ENCODE measurements at places on chromosomes 11 and 22. TPM values are rescaled to one million over a fixed set of nuclear protein-coding genes. Genes with fewer than 3 reads are reported as not detected.

SCGB1D2 gene
- not detected for total RNA-seq

DNA sequence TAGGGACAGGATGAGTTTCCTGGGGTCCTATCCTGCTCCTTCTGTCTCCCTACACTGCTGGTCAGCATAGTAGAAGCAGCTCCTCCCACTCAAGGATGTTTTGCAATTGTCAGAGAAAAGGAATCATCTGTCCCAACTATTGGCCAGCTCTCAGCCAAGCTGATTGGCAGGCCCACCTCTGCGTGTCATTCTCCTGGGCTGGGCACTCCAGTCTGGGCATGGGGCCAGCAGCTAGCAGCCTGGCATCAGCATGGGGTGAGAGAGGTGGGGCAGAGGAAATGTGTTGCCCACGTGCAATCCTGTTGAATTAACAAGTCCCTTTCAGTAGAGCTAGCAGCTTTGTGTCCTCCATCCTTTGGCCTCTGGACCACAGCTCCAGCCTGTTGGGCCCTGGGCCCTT, 14.1 kb downstream of the ANKK1 start:
- peak; percentile 82 for DNase-seq
- H3K4me3 ChIP-seq, result no peak overlapping the region
- H3K36me3 ChIP-seq, result no peaks in the 10 kb centered on the region

- H3K4me3 ChIP-seq, result no peak overlapping the region
- H3K4me1 ChIP-seq, result no peaks in the 10 kb centered on the region
- DNase-seq, result no peak
- no peaks in the 10 kb centered on the region for H3K27me3 ChIP-seq
- H3K27ac ChIP-seq, result no peak overlapping the region
Measured at GRCh38 chr22:31893460-31893859, 50.9 kb upstream of the YWHAH start.

SPI1 gene
- 215 TPM for total RNA-seq

SLC22A12 gene
- total RNA-seq, result not detected

GRCh38 chr22:32079130-32080089, 36.3 kb downstream of the SLC5A1 start:
- no peak overlapping the region for H3K4me3 ChIP-seq
- H3K27me3 ChIP-seq, result no peaks in the 10 kb centered on the region
- no peak for DNase-seq
- H3K36me3 ChIP-seq, result no peaks in the 10 kb centered on the region
- H3K27ac ChIP-seq, result no peak overlapping the region

DNA sequence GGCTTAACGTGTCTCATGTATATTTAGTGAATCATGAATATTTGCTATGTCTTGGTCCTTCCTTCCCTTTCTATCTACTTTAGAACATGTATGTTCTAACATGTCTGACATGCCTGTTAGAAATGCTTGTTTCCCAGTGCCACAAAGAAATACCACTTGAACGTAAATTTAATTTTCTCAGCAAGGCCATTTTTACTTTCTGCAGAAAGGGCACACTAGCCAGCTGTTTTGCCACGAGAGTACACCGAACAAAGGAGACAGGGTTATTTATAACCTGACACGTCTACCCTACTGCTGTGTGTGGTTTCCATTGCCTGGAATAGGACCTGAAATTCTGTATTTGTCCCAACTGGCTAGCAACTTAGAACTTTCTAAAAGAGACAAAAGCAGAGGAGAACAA, 7.4 kb upstream of the ZBTB44 start:
- DNase-seq, result no peak
- no peaks in the 10 kb centered on the region for H3K27me3 ChIP-seq
- no peak overlapping the region for H3K27ac ChIP-seq
- H3K4me1 ChIP-seq, result no peaks in the 10 kb centered on the region
- H3K4me3 ChIP-seq, result no peak overlapping the region

- H3K36me3 ChIP-seq, result no peaks in the 10 kb centered on the region
Measured at GRCh38 chr22:27134315-27134701, 476.9 kb downstream of the MIAT start.

- no peaks in the 10 kb centered on the region for H3K27me3 ChIP-seq
- no peaks in the 10 kb centered on the region for H3K36me3 ChIP-seq
- no peak for DNase-seq
- no peak overlapping the region for H3K27ac ChIP-seq
- H3K4me1 ChIP-seq, result no peaks in the 10 kb centered on the region
Measured at GRCh38 chr11:83682611-83682973, 396.4 kb upstream of the CCDC90B start.

GRCh38 chr11:118287006-118287405, 17.5 kb upstream of the CD3E start:
- H3K4me3 ChIP-seq, result no peak overlapping the region
- no peaks in the 10 kb centered on the region for H3K36me3 ChIP-seq
- no peaks in the 10 kb centered on the region for H3K27me3 ChIP-seq
- DNase-seq, result no peak

ENDOD1 gene
- total RNA-seq, result 25.4 TPM

GAS2L1 gene
- 29.2 TPM for total RNA-seq

- H3K36me3 ChIP-seq, result no peaks in the 10 kb centered on the region
- no peaks in the 10 kb centered on the region for H3K27me3 ChIP-seq
- H3K27ac ChIP-seq, result no peak overlapping the region
- H3K4me1 ChIP-seq, result no peaks in the 10 kb centered on the region
- no peak for DNase-seq
Measured at GRCh38 chr11:131749101-131749500, 378.7 kb downstream of the NTM start.

- H3K36me3 ChIP-seq, result no peaks in the 10 kb centered on the region
- H3K4me3 ChIP-seq, result no peak overlapping the region
- no peak for DNase-seq
- H3K27me3 ChIP-seq, result no peaks in the 10 kb centered on the region
Measured at GRCh38 chr22:27306771-27307170, 494.8 kb downstream of the MN1 start.

CYTH4 gene
- total RNA-seq, result 41.1 TPM

ZNRF3 gene
- 13.6 TPM for total RNA-seq

TSPAN32 gene
- total RNA-seq, result 14.3 TPM

Data from upper lobe of left lung (tissue), 6 donors.